ENCODE measurements at places on chromosomes 1 and 21. TPM values are rescaled to one million over a fixed set of nuclear protein-coding genes. Genes with fewer than 3 reads are reported as not detected.
A peak's percentile ranks its signal among the peaks of the same experiment; 100 is the strongest.

PAFAH2 gene
- polyA plus RNA-seq: 18.8 TPM

- no peak for DNase-seq
Measured at GRCh38 chr1:224106568-224107281, 7.2 kb upstream of the FBXO28 start.

UMODL1 gene
- 0.04 TPM for polyA plus RNA-seq

DNA sequence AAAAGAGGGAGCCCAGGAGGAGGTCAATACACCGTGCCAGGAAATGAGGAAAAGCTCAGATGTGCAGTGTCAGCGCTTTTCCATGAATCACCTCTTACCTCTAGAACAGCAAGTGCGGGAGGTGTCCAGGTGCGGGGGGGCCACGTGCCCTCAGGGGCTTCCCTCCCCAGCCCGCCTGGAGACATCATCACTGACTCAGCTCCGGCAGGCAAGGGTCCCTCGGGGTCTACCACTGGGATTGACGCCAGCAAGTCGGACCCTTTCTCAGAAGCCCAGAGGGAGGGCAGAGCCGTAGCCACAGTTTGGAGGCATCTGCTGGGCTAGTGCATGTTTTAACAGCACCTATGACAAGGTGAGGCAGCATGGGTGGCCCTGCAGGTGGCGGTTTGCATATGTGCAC lies 67.4 kb upstream of the TRAPPC10 start:
- no peak for DNase-seq

RNU1-1 gene
- polyA plus RNA-seq: not detected

GRCh38 chr1:227729881-227730629 lies 5.0 kb downstream of the JMJD4 start:
- DNase-seq: no peak

GRCh38 chr1:53578358-53578757 lies 119.2 kb downstream of the DMRTB1 start:
- no peak for DNase-seq

TNFRSF18 gene
- polyA plus RNA-seq: 0.33 TPM

SYT2 gene
- polyA plus RNA-seq: 2.4 TPM

USF1 gene
- polyA plus RNA-seq: 60.2 TPM

DNA sequence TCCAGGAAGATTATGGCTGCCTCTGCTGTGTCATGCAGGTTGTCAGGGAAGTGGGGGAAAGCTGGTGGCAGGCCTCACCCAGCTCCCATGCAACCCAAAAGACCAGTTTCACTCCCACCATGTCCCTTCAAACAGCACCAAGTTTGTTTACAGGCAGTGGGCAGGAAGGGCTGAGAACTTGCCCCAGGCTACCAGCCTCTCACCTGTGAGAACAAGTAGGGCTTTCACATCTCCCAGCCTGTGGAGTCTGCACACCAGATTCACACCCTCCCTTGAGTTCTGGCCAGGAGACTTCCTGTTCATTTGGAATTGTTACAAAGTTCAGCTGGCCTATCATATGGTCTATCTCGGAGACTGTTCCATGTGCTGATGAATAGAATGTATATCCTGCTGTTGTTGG lies 27.8 kb downstream of the RPAP2 start:
- DNase-seq: no peak

DNA sequence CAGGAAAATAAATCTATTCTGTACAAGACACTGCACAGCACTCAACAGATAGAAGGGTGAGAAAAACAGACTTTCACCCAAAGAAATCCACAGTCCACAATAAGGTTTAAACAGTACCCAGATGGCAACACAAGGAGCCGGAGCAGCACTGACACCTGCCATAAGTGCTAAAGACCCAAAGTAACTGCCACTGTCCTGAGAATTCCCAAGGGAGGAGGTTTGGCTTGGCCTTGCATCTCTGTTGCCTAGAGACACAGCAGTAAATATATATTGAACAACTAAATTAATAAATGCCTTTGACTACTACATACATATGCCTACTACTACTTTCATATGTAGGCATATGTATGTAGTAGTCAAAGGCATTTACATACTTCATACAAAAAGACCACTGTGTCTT lies 68.0 kb downstream of the VAV3 start:
- DNase-seq: no peak

DNA sequence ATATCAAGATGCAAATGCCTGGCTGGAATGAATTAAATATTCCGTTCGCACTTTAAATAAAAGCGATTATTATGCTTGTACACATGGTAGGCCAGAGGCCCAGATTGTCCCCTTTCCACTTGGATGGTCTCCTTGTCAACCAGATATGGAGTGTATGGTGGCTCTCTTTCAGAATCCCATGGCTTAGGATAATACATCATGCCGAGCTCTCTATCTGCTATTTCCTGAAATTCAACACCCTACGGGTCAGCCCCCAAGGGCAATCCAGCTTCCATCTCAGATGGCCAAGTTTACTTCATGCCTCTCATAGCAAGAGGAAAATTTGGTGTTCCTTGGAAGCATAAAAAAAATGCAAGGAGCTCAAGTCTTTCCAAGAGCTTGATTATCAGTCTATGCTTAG lies 25.4 kb upstream of the FMO1 start:
- peak; percentile 32 for DNase-seq

GRCh38 chr1:159493354-159493753 lies 42.5 kb downstream of the OR10J5 start:
- no peak for DNase-seq

GRCh38 chr1:11252538-11252937 lies 9.8 kb downstream of the MTOR start:
- no peak for DNase-seq

DNA sequence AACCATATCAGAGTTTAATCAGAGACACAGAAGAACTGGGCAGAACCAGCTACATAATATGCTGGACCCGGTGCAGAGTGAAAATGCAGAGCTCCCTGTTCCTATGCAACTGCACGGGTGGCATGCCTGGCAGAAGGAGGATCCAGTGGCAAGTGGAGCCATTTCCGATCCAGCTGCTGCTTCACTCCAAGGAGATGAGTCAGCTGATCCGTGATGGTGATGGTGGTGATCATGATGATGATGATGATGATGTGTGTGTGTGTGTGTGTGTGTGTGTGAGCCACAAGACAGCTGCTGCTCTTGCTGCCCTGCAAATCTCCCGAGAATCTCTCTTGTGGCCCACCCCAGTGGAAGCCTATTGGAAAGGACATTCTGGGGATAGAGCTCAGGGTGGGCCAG lies 133.0 kb downstream of the URB2 start:
- DNase-seq: no peak

CTBS gene
- polyA plus RNA-seq: 29.5 TPM

MORN1 gene
- polyA plus RNA-seq: 9.2 TPM

EFCAB14 gene
- polyA plus RNA-seq: 110 TPM

TRIM62 gene
- 6.2 TPM for polyA plus RNA-seq

IFI16 gene
- 58.5 TPM for polyA plus RNA-seq

GRCh38 chr1:206812471-206812870 lies 40.2 kb upstream of the IL10 start:
- DNase-seq: no peak

DNA sequence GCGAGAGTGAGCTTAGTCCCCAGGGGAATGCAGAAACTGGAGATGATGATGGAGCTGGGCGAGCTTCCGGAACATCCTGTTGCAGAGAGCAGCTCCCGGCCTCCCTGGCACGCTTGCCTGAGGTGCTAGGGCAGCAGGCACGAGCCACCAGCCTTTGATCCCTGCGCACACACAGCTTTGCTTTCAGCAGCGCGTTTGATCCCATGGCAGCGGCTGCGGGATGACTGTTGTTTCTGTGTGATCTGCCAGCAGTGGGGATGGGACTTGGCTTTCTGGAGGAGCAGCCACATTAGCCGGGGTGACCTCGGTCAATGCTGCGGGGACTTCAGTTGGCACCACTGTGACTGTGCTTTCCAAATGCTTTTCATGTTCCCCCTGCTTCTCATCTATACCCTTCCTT lies 193.2 kb downstream of the KAZN start:
- DNase-seq: no peak

KRTAP10-10 gene
- polyA plus RNA-seq: not detected

DNA sequence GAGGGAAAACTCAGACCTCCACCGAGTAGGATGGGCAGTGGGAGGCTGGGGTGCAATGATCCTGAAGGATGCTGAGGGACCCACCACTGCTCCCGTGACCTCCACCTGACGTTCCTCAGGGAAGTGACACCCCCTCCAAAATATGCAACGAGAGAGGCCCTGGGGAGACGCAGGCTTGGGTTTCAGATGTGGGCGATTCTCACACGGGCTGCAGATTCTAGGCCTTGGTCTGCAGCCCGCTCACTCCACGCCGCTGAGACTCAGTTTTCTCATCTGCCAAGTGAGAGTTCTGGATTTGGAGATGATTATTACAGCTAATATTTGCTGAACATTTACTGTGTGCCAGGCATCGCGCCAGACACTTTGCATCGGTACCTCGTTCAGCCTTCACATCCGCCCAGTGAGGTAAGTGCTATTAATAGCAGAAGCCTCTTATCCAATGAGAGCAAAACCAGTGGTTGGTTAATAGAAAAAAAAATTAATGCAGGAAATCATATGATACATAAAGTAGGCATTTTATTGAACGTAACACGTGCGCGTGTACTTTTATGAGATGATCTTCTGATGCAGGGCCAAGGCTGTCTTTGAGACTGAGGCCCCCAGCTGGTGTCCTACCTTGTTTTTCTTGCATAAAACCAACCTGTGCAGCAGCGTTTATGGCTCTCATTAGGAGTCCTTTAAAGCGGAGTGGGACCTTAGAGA lies 102.0 kb upstream of the RUNX3 start:
- no peak for DNase-seq

KCNK1 gene
- 6.7 TPM for polyA plus RNA-seq

AIM2 gene
- polyA plus RNA-seq: 0.19 TPM

DNA sequence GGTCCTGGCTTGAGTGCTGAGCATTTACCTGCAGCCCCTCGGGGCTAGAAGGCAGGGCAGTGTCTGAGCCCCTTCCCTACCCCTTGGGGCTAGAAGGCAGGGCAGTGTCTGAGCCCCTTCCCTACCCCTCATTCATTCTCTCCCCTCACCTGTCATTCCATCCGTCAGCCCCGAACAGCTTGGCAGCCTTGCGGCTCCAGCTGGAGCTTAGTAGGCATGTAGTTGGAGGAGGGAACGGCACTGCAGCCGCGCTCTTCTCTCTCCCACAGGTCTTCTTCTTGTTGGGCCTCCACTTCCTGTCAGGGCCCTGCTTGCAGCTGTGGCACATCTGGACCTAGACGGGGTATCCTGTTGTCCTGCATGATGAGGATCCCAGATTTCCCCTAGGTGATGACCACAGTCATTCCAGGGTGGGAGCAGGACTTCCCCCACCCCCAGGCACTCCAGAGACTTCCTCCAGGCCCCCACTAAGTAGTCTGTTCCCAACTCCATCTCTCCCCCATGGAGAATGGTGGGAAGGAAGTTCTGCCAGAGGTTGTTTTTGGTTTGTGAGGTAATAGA lies 22.2 kb downstream of the MAPKAPK2 start:
- DNase-seq: no peak

RBM11 gene
- polyA plus RNA-seq: 4.4 TPM

DPM3 gene
- 26.4 TPM for polyA plus RNA-seq

JAM2 gene
- polyA plus RNA-seq: 10.2 TPM

NECTIN4 gene
- 3.5 TPM for polyA plus RNA-seq

SAMSN1 gene
- polyA plus RNA-seq: 5.1 TPM

DNA sequence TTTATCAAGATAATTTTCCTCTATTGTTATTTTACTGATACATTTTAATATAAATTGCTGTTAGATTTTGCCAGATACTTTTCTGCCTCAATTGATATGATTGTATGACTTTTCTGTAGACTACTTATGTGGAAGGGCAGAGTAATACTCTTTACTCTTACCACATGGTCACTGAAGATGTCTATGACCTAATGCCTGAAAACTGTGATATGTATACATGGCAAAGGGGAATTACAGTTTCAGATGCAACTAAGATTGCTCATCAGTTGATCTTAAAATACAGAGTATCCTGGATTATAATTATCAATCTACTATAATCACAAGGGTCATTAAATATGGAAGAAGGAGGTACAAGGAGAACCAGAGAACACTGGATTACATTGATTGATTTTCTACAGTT lies 1528.0 kb downstream of the BRINP3 start:
- no peak for DNase-seq

DNA sequence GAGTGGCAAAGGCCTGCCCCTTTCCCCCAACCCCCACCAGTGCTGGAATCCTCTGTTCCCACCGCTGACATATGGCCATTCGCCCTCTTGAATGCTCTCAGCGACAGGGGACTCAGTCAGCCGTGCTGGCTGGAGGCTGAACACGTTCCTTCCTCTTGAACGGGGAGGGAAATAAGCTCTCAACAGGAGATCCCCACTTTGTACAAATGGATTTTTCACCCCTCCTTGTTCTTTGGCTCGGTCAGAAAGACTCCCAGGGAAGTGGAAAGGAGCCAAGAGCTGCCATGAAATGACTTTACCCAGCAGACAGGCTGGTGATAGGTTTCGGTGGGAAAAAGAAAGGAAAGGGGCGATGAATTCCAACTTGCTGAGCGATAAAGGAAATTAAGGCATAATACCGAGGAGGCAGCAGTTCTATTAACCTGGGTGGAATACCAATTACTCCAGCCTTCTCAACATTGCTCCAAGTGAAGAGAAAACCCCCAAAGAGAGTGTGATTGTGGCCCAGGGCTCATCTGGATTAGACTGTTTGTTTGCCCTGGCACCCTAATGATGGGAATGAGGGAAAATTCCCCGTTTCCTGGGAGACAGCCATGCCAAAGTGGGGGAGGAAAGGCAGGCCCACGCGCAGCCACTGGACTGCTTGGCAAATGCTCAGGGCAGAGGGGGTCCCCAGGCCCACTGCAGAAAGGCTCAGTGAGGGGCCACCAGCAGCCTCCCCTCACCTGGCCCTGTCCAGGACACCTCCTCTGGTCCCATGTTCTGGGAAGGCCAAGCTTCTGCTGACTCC lies 23.9 kb downstream of the LRP8 start:
- no peak for DNase-seq

DNA sequence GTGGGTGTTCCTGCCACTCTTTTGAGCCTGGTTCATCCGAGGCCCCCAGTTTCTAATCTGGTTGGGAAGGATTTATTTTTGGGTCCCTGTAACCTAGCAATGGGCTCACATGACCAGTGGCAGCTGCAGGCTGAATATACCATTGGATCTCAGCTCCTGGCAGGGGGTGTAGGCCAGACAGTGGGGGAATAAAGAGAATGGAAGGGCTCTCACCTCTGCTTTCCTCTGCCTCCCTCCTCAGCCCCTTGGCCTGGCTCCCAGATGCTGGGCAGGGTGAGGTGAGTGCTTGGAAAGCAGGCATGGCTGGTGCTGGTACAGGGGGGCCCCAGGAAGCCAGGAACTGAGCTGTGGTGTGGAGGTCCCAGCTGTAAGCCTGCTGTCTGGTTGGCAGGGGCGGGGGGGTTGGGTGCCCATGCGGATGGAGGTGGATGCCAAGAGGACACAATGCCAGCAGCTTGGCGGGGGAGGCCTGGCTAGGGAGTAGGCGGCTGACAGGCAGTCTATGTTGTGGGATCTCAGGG lies 3.6 kb upstream of the GPR61 start:
- no peak for DNase-seq

RHBG gene
- 10.7 TPM for polyA plus RNA-seq

GRCh38 chr1:229596925-229597699 lies 28.8 kb downstream of the TAF5L start:
- no peak for DNase-seq

GRCh38 chr1:10629816-10630571 lies 155.2 kb downstream of the PEX14 start:
- no peak for DNase-seq

OLFML2B gene
- 10.2 TPM for polyA plus RNA-seq

All from right renal cortex interstitium (tissue), 3 donors.